ENCODE measurements at places on chromosomes 2 and 18. TPM values are rescaled to one million over a fixed set of nuclear protein-coding genes. Genes with fewer than 3 reads are reported as not detected.

The CNDP1 gene
- 0.15 TPM for total RNA-seq

The ING5 gene
- total RNA-seq: 22.0 TPM

The CFAP221 gene
- total RNA-seq: not detected

The SOWAHC gene
- total RNA-seq: 5.0 TPM

The HTR2B gene
- total RNA-seq: under 0.01 TPM

The MTCL1 gene
- 14.3 TPM for total RNA-seq

The GPR39 gene
- total RNA-seq: 3.7 TPM

The DYNAP gene
- total RNA-seq: not detected

The GPR55 gene
- not detected for total RNA-seq

The PKP4 gene
- 17.7 TPM for total RNA-seq

The OR6B2 gene
- total RNA-seq: not detected

The LYPD6B gene
- not detected for total RNA-seq

The FIGN gene
- 0.74 TPM for total RNA-seq

The TTLL4 gene
- 10.3 TPM for total RNA-seq

The PROKR1 gene
- not detected for total RNA-seq

The CAPN13 gene
- total RNA-seq: not detected

The CDH20 gene
- under 0.01 TPM for total RNA-seq

The FABP1 gene
- not detected for total RNA-seq

The USP40 gene
- total RNA-seq: 15.5 TPM

The UGT1A8 gene
- not detected for total RNA-seq

The NDC80 gene
- 33.0 TPM for total RNA-seq

The UGT1A10 gene
- not detected for total RNA-seq

The SCYGR4 gene
- total RNA-seq: not detected

The PCARE gene
- total RNA-seq: not detected

The MAPK4 gene
- total RNA-seq: not detected

The RAB6C gene
- total RNA-seq: not detected

The ABCG5 gene
- not detected for total RNA-seq

The RAB12 gene
- total RNA-seq: 32.9 TPM

The FASTKD2 gene
- 28.1 TPM for total RNA-seq

The MYO5B gene
- 0.17 TPM for total RNA-seq

The BOK gene
- total RNA-seq: 36.5 TPM

The PROC gene
- total RNA-seq: not detected

The GALR1 gene
- total RNA-seq: not detected

The SLC14A1 gene
- total RNA-seq: 4.5 TPM

The PSMA8 gene
- not detected for total RNA-seq

The FBXO41 gene
- 1.6 TPM for total RNA-seq

The RSAD2 gene
- total RNA-seq: not detected

The SIGLEC15 gene
- 0.67 TPM for total RNA-seq

The ZSWIM2 gene
- total RNA-seq: not detected

The UGT1A4 gene
- not detected for total RNA-seq

The PRKAG3 gene
- total RNA-seq: not detected

The SERPINB3 gene
- not detected for total RNA-seq

The LONRF2 gene
- total RNA-seq: under 0.01 TPM

The CDH19 gene
- not detected for total RNA-seq

The CNGA3 gene
- not detected for total RNA-seq

The LRATD1 gene
- total RNA-seq: 1.3 TPM

The SERPINB12 gene
- total RNA-seq: not detected

The MRO gene
- total RNA-seq: 0.30 TPM

The CRACDL gene
- total RNA-seq: under 0.01 TPM

The ICA1L gene
- 3.1 TPM for total RNA-seq

The RESP18 gene
- not detected for total RNA-seq

The DUSP28 gene
- total RNA-seq: 3.4 TPM

The EGR4 gene
- total RNA-seq: not detected

The UPP2 gene
- total RNA-seq: not detected

The ITGB6 gene
- total RNA-seq: 0.17 TPM

The PREB gene
- total RNA-seq: 57.7 TPM

Data from bronchus fibroblast of lung (primary cell).